ENCODE measurements at places on chromosomes 5 and 9. TPM values are rescaled to one million over a fixed set of nuclear protein-coding genes. Genes with fewer than 3 reads are reported as not detected.

Gene PRDM9
- total RNA-seq: not detected

GRCh38 chr5:111722140-111722539, 34.9 kb downstream of the NREP start:
- no peak for DNase-seq

DNA sequence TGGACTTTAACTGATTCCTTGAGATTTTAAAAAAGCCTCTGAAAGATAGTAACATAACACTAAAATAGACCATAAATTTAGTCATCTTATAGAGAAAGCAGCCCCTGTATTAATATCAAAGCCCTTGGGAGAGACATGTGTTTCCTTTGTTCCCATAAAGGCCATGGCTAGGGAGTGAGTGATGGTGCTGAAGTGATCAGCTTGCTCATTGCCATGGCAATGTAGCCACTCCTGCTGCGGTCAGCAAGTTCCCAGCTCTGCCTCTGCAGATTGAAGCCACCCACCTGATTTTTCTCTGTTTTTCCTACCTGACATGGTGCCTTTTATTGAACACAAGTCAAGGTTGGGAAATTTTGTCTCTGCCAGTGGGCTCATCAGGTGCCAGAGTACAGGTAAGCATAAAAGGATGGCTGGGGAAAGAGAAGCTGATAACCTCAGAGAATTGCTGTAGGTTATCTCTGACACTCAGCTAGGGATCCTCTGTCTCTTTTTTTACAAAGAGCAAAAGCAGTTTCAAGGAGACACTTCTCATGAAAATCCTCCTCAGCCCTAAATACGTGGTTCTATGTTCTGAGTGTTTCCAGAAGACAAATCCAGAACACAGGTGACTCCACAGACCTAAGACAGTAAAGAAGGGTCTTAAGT, 296.3 kb upstream of the NMUR2 start:
- no peak for DNase-seq

DNA sequence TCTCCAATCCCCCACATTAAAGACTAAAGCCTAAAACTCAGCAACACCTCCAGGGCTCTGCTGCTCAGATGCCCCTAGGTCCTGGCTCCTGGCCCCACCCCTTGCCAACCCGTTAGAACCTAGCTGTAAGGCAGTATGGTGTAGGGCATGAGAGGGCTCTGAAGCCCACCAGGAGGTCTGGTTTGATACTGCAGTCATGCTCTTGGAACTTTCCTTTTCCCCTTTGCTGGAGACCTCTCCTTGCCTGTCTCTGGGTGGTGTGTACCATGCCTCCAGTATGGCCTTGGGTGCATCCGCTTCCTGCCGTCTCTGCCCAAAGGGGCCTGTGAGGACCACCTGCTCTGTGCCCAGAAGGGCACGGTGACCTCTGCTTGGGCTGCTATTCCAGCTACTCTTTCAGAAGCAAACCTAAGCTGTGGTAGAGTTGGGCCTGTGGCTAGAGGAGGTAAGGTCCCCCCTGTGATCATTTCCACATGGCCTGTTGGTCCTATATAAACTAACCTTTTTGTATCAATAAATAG, 3.5 kb downstream of the TENT4A start:
- DNase-seq: no peak

- no peak for DNase-seq
These were observed 12.2 kb upstream of the HSPB3 start for GRCh38 chr5:54443270-54443669.

GRCh38 chr9:32251539-32251938, 132.9 kb upstream of the ACO1 start:
- peak; percentile 43 for DNase-seq

- DNase-seq: no peak
These were observed 650.5 kb downstream of the ACTL7B start for GRCh38 chr9:108205276-108205675.

GRCh38 chr9:119775410-119775809, 406.2 kb upstream of the BRINP1 start:
- DNase-seq: no peak

DNA sequence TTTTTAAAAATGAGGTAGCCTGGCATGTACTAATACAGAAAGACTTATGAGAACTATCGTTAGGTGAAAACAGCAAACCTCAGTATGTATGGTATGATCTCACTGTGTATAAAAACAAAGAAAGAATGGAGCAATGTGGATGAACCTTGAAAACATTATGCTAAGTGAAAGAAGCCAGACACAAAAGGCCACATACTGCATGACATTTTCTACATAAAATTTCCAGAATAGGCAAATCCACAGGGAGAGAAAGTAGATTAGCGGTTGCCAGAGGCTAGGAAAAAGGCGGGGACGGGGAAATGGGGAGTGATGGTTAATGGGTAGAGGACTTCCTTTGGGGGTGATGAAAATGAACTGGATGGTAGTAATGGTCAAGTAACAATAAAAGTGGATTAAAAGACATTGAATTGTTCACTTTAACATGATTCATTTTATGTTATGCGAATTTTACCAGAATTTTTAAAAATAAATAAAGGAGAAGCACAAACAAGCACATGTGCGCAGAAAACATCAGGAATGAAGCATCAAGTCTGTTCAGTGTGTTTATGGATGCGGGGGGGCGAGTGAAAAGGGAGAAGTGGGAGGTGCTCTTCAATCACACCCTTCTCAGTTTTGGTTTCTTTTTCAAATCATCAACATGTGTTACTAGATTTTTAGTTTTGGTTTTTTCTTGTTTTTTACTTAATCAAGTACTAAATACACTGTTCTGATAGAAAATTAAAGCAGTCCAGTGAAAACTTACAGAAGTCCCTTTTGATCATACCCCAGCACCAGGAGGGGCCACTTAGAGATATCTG, 16.3 kb downstream of the ROR2 start:
- no peak for DNase-seq

DNA sequence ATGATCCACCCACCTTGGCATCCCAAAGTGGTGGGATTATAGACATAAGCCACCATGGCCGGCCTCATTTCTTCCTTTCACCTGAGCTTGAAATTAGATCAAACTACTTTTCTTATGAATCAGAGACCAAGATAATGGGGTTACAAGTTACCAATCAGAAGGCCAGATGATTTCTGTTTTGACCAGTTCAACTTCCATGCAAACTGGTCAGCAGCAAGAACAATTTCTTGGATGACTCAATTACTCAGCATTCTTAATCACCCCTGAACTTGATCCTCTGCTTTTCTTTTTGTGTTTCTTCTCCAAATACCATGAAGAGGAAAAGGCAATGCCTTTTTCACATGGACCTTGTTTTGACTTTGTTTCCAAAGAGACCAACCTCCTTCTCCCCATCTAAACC, 10.0 kb upstream of the PLIN2 start:
- DNase-seq: no peak

Gene BSPRY
- 0.04 TPM for total RNA-seq

DNA sequence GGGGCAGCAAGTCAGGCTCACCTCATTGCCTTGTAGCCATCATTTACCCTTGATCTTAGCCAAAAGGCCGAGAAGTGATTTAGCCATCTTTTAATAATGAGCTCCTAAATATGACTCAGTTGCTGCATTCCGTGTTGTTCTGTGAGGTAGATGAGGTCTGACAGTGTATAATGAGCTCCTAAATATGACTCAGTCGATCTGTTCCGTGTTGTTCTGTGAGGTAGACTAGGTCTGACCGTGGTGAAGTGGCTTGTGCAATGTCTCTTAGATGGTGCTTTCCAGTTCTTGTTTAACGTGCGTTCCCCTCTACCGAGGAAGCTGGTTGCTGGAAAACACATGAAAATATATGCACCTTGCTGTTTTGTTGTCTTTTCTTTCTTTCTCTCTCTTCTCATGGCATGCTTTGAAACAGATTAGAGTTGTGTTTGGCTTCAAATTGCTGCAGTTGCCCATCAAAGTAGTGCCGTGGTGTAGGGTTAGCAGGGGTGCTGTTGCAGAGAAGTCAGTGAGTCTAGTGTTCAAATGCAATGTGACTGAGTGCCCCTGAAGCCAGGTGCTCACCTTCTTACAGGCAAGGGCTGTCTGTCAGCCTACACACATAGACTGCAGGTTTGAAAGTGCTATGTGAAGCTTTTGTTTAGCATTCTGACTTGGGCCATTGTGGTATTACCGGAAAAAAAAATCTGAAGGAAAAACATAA, 118.6 kb downstream of the KDM4C start:
- no peak for DNase-seq

DNA sequence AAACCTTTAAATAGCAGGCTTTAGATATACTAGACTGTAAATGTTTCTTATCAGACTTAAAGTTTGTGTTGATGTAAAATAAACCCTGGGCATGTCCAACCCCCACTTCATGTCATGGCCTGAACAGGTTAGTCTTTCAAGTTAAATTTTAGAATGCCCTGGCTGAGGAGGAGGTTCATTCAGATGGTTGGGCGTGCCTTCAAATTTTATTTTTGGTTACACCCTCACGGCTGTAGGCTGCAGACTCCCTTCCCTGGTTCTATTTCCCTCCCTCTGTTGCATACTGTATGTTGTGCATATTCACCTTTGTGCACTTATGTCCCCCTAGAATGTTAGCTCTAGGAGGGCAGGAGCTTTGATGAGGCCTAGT, 5.3 kb upstream of the BICD2 start:
- no peak for DNase-seq

DNA sequence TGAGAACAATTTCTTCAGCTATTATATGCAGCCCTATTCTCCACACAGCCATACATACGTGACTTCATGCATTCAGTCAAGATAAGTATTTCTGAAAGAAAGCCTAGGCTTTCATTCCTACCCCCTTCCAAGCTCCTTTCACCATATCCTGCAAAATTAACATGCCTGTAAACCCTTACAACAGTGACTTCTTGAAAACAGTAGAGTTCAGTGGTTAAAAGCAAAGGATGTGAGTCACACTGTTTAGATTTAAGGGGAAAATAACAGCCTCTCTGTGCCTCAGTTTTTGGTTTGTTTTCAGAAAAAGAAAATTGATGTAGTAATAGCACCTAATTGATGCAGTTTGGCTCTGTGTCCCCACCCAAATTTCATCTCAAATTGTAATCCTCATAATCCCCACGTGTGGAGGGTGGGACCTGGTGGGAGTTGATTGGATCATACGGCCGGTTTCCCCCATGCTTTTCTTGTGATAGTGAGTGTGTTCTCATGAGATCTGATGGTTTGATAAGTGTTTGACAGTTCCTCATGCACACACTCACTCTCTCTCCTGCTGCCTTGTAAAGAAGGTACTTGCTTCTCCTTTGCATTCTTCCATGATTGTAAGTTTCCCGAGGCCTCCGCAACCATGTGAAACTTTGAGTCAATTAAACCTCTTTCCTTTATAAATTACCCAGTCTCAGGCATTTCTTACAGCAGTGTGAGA, 264.8 kb downstream of the CETN3 start:
- DNase-seq: peak; percentile 14

GRCh38 chr5:15897656-15898055, 281.9 kb downstream of the MARCHF11 start:
- no peak for DNase-seq

DNA sequence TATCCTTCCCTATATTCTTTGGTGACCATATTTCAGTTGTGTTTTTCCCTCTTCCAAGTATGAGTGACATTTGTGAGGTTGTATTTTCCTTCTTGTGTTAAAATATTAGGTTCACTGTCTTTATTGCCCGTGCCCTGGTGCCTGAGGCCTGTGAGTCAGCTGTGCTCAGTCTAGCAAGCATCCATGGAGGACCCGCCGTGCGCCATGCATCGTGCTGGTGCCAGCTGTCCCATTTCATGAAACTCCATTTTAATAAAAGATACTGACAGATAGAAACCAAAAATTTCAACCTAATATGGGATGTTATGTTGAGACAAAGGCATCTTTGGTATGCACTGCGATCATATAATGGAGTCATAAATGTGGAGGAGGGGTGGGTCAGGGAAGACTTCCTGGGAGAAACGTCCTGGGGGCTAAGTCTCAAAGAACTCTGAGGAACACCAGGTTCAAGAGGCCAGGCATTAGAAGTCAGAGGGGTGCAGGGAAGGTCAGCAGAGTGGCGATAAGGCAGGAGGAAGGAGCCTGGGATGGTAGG, 34.0 kb upstream of the FGF1 start:
- peak; percentile 64 for DNase-seq

DNA sequence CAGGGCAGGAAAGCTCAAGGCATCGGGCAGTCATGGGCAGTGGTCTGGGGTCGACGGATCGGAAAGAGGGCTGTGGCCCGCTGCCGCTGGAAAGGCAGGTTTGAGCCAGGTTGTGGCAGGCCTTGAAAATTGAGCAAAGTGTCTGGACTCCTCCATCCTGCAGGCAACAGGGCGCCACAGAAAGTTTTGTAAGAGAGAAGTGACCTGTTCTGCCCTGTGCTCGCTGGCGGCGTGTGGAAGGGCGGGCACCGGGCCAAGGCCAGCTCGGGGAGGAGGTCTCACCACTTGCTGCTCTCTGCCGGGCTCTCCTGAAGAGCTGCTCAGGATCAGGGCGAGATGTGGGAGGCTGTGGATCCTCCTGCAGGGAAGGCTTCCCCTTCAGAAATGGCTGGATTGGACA, 41.4 kb upstream of the FAT2 start:
- no peak for DNase-seq

Gene PCDHB9
- total RNA-seq: 0.10 TPM

Gene ANKRD31
- 0.10 TPM for total RNA-seq

GRCh38 chr5:167307042-167307441, 984.4 kb upstream of the WWC1 start:
- no peak for DNase-seq

DNA sequence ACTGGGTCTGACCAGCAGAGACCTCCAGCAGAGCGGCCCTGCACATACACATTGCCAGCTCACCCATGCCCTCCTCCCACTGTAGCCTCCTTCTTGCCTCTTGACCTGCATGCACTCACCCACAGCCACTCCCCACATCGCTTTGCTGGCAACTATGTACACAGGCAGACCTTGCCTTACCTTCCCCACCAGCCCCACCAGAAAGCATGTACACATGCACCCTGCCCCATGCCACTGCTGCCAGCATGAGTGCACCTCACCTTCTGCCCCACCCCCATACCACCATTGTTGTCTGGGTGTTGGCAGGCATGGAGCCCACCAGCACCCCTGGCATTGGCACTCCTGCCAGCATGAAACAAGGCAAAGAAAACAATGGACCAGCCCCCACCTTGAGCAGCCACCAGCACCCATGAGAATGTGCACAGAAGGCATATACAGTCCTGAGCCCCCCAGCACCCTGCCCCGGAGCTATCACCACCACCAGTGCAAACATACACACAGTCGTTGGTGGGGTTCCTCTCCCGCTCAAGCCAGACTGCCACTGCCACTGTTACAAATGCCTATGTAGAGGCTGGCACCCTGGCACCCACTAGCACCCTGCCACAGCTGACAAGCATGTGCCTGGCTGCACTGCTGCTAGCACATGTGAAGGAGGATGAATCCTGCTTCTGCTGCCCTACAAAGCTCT, 171.4 kb upstream of the NR4A3 start:
- DNase-seq: no peak

DNA sequence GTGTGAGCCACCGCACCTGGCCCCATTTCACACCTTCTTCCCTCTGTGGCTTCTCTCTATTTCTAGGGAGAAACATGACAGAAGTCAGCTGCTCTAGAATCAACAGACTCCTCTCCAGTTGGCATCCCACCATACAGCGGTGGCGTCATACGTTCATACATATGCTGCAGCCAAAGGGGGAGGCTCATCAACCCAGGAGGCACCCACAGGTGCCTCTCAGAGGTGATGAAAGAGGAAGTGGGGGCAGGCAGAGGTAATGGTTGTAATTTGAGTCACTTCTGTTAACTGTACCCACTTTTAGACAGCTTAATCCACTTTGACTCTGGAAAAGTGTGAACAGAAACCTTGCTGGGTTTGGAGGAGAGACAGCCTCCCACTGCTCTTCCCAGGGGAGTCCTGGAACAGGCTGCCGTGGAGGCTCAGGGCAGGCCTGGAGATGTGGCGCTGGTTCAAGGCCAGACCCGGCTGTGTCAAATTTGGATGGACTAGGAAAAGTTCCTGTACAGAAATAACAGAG, 47.3 kb upstream of the SUB1 start:
- DNase-seq: no peak

Gene CEL
- 0.34 TPM for total RNA-seq

Gene RMRP
- total RNA-seq: 3,234 TPM

Measured in foreskin keratinocyte (primary cell).